ENCODE measurements at places on chromosomes 3 and 15. TPM values are rescaled to one million over a fixed set of nuclear protein-coding genes. Genes with fewer than 3 reads are reported as not detected.

DNA sequence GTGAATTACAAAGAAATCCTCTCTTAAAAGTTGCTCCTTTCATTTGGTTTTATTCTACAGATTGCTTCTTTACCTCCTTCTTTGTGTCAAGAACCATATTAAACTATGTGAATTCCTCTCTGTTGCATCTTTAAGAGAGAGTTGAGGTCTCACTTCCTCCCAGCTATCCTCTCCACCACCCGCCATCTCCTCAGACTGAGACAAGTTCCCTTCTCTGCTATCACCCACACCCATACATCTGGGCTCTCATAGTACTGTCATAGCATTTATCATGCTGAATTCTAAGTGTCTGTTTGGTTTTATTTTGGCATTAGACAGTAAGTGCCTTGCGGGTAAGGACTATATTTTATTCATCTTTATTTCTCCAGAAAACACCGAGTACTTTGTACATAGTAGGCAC, 54.2 kb downstream of the B3GALNT1 start:
- DNase-seq = no peak

GRCh38 chr3:176562331-176562730, 635.0 kb downstream of the TBL1XR1 start:
- DNase-seq = no peak

DNA sequence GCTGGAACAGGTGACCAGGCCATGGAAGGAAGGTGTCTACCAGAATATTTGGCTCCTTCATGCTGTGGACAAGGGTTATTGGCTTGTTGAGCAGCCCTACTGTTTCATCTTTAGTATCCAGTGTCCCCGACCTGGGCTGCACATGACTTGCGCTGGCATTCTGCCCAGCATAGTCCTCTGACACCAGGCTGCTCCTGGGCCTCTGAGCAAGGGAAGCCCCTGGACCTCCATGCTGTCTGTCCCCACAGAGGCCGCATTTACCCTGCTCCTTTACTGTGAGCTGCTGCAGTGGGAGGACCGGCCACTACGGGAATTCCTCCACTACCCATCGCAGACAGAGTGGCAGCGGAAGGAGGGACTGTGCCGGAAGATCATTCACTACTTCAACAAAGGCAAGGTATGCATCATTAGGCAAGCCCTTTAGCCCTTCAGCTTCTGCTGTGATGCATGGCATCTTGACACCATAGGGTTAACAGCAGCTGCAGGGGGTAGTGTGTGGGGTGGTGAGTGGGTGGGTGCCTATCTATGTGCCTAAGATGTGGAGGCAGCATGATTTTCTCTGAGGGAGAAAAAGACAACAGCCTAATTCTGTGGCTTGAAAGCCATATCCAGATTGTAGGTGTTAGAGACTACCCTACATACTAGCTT, 44.0 kb upstream of the MANF start:
- no peak for DNase-seq

- no peak for DNase-seq
Measured at GRCh38 chr15:68275165-68275746, 2.3 kb upstream of the FEM1B start.

DNA sequence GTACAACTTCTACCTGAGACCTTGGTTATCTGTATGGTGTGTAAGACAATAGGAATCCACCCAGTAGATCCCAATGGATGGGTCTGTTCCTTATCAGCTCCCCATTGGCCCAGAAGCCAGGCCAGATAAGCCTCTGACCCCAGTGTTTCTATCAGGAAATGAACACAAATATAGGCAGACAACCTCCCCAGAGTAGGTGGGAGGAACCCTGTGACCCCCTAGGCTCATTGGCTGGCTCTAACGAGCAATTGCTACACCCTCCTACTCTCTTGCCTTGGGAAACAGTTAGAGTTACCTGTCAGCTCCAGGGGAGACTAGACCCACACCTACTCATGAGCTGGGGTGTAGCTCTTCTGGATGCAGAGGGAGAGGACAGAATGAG, 299.9 kb downstream of the UACA start:
- no peak for DNase-seq

- no peak for DNase-seq
Measured at GRCh38 chr15:75483961-75484360, 32.5 kb upstream of the SIN3A start.

DNA sequence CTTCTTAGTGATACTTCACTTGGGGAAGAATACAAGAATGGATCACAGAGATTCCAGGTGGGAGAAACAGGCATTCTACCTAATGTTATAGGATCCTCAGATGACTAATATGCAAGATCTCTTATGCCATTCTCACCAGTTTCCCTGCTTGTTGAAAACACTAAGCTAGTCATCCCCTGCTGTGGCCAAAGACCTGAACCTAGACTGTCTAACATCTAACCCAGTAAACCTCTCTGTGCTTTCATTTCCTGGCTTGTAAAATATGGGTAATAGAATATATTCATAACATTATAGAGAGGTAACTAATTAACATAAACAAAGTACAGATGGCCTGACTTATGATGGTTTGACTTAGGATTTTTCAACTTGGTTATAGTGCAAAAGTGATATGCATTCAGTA, 776.3 kb downstream of the TUSC7 start:
- DNase-seq = no peak

GRCh38 chr3:9808345-9809037, 1.6 kb upstream of the TTLL3 start:
- DNase-seq = peak; percentile 39

DNA sequence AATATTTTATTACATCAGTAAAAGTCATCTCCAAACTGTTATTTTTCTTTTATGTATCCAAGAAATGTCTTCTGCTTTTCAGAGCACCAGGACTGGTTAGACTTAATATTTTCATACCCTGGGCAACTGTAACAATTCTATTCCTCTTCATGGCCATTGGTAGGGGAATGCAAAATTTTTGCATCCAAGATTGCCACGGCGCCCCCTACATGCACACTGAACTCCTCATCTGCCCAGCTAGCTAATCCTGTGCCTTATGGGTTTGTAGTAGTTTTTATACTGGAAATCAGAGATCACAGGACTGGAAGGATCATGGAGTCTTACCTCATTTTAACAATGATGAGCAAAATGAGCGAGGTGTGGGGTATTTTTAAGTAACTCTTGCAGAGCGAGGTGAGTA, 74.2 kb downstream of the CRTC3 start:
- peak; percentile 49 for DNase-seq

DNA sequence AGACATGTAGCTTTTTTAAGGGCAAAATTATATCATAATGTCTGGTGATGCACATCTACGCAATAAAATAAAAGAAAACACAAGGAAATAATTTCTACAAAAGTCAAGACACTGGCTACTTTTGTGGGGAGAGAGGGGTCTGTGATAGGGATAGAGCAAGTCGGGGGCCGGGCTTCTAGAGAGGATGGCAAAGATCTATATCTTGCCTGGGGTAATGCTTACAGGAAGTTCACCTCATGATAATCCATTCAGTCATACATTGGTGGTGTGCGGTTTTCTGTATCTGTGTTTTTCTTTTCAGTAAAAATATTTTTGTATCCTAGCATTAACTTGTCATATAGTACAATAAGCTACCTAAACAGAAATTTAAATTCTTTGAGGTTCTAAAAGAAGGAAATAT, 178.8 kb downstream of the ARRDC4 start:
- DNase-seq = no peak

DNA sequence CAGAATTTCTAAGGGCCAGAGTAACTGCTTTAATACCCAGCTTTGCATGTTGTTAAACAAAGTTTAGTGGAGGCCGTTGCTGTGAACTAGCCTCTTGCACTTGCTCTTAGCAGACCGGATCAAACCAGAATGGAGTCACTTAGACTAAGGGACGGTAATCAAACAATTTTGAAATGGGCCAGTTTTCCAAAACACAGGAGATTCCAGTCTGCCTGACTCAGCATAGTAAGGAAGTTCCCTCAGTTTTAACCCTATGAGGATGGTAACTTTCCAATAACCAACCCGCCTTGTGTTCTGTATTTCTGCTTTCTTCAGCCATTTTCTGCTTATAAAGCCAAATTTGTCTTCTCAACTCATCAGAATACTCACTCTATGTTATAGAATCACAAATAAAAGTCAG, 77.2 kb upstream of the WDR72 start:
- DNase-seq = no peak

DNA sequence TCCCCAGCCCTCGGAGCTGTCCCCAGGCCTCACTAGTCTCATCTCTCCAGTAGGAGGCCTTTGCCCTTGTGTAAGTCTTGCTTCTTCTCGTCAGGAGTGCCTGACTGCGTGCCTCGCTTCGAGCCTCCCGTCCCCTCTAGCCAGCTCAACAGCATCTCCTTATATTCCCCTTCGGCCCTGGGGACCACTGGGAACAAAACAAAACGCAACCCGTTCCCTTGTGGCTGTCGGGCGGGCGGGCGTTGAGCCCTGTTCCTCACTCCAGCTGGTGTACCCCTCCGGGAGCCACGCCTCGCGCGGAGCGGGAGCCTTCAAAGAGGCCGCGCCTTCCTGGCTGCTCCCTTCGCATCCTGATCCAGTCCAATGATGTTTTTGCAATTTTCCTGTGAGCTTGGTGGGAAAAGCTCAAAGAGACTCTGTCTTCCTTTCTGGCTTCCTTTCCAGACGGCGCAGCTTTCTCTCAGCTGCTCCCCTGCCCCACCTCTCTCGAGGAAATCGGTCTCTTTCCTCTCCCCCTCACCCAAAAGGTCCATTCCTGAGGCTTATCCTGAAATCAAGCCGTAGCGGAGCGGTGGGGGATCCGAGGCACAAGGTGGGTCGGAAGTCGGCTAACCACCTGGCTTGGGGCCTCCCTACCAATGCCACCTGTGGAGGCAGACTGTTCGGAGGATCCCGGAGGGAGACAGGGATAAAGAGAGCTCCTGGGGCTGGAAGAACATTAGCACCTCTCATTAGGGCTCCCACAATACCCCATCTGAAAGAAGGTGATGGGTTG, 33.4 kb upstream of the SRP14 start:
- DNase-seq = no peak

DNA sequence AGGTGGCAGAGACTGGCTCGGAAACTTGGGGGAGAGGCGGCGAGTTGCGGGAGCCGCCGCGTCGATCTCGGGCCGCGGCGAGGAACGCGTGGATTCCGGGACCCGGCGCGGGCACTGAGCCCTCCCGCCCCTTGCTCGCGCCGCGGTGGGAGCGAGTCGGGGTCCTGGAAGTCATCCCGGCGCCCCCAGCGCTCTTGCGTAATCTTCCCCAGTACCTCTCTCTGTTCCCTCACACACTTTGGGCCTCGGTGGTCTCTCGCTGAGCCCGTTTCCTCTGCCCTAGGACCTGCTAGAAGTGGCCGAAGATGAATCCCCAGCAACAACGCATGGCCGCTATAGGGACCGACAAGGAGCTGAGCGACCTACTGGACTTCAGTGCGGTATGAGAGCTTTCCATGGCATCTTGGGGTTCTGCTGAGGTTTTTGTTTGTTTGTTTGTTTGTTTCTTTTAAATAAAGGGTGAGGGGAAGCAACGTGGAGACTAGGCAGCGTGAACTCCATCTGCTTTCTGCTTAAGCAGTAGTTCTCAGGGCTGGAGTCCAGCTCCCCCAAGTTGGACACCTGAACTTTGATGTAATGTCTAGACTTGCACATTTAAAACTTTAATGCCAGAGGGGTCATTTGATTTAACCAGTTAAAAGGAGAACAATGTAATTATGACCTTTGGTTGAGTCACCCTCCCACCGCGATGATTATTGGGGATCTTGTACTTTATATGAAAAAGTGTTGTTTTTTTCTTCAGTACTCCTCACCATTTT, 1.3 kb downstream of the TCF12 start:
- DNase-seq = peak; percentile 5

DNA sequence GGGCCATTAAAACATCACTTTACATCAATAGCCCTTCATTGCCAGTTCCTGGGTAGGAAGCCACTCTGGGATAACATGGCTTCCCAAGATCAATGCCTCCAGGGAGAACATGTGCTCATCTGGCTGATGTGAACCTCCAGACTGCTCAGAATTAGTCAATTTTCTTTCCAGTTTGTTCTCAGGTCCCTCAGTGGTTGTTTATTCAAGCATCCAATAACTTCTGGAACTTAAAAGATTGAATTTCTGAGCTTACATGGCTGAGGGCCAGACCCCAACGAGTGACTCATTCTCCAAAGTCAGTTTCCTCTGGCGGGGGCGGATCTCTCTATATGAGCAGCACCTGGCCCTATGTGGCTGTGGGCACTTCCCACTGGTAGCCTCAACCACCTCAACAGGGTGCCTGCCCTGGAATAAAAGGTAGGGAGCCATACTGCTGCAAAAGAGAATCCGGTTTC, 34.0 kb downstream of the LYZL4 start:
- DNase-seq = peak; percentile 23

- no peak for DNase-seq
Measured at GRCh38 chr15:39321977-39322376, 258.9 kb upstream of the THBS1 start.

DNA sequence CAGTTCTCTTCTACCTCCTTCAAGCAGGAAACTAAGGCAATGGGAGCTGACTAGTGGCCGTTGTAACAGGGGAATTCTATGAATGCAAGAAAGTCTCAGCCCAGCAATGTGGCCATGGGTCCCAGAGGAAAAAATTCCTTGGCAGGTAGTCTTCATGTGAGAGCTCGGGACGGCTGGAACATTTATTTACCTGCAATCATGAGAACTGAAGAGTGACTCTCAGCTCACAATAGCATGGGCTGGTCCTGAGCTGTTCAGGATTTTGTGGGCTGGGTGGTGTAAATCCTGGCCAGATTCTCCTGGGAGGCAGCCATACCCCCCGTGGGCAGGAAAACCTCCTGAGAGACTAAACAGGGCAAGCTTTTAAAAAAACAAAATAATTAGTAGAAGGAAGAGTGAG, 330.3 kb upstream of the CTNNB1 start:
- DNase-seq = no peak

DNA sequence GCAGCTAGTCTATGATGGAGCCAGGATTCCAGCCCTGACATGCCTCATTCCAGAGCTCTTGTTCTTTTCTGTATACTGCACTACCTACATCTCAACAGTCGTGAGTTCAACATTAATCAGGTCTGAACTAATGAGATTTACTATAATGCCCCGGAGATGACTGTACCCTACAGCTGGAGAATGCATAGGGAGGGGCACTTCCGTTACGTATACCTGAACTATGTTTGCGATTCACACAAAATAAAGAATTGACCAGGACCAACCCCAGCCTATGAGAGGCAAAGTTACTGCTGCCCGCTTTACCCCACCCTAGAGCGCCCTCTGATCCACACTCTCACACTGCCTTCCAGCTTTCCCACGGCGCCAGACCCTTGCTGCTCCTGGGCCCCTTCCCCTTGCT, 97.0 kb downstream of the IGF2BP2 start:
- DNase-seq = no peak

DNA sequence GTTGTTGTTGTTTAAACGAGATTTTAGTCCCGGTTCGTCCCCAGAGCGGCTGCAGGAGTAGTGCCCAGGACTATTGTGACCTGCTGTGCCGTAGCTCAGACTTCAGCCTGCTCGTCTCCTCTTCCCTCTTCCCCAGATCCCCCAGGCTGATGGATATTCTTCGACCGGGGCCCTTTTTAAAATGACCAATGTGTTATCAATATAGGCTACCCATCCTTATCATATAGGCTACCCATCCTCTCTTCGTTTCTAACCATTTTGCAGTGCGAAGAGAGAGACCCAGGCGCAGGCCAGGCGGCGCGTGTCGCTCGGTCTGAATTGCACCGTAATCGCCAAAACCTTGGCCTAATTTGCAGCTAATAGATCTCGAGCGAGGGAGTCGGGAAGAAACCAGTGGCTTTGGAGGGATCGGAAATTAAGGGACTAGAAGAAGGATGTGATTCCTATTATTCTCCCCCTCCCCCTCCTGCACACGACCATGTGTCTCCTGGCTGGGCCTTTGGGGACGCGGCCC, 23.0 kb downstream of the NR2F2 start:
- no peak for DNase-seq

ZIC4 gene
- total RNA-seq = not detected

ATP13A4 gene
- total RNA-seq = 0.16 TPM

NMD3 gene
- total RNA-seq = 72.6 TPM

LRRIQ4 gene
- total RNA-seq = not detected

LRRC2 gene
- 0.13 TPM for total RNA-seq

EPHA3 gene
- not detected for total RNA-seq

TMF1 gene
- 27.4 TPM for total RNA-seq

GXYLT2 gene
- not detected for total RNA-seq

Measured in activated T-cell treated with anti-CD3 and anti-CD28 coated beads, Interleukin-2, amount 50 U/mL, for 4 hours (primary cell).